ENCODE measurements at places on chromosomes 12 and 14. TPM values are rescaled to one million over a fixed set of nuclear protein-coding genes. Genes with fewer than 3 reads are reported as not detected.

GRCh38 chr12:97017213-97017612 is 110.2 kb downstream of the NEDD1 start:
- DNase-seq, result no peak

- DNase-seq, result no peak
Measured at GRCh38 chr14:105944632-105945610, 418.5 kb downstream of the TMEM121 start.

DNA sequence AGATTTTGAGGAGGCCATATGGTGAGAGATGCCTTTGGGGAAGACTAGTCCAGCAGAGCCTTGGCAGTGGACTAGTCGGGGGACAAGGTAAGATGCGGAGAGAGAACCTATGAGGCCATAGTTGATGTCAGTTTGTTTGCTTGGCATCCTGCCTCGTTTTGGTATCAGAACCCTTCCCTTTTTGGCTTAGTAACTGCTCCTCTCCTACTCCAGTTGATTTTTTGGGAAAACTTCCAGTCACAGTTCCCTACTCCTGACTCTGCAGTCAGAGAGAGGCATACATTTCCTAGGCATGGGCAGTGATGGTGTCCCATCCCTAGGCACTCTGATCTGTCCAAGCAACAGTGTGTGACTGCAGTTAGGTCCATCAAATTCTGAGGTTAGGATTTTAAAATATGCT is 398.3 kb downstream of the AEBP2 start:
- no peak for DNase-seq

Gene HHIPL1
- polyA plus RNA-seq, result 2.1 TPM

Gene RD3L
- polyA plus RNA-seq, result not detected

- no peak for DNase-seq
Measured at GRCh38 chr12:75742961-75743360, 231.6 kb upstream of the KRR1 start.

DNA sequence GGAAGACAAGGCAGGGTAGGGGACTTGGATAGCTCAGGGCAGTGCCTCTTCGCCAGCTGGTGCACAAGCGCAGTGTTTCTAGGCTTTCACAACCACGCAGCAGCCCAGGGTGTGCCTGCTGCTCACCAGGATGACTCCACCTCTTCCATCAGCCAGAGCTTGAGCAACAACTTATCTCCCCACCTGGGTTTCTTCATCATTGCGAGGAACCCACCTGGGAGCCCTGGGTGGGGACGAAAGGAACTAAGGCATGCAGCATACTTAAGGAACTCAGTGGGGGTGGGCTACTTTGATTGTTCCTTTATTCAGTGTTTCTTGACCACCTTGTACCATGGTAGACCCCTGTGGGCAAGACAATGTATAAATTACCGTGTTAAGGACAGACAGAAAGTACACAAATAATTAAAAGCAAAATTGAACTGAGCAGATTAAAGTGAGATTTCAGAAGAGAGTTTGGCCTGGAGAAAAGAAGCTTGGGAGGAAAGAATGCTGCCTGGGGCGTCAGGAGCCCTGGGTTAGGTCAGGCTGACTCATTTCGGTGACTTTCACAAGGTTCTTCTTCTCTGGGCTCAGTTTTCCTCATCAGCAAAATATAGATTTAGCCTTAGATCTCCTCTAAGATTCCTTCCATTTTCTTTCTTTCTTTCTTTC is 22.9 kb downstream of the KRT18 start:
- no peak for DNase-seq

DNA sequence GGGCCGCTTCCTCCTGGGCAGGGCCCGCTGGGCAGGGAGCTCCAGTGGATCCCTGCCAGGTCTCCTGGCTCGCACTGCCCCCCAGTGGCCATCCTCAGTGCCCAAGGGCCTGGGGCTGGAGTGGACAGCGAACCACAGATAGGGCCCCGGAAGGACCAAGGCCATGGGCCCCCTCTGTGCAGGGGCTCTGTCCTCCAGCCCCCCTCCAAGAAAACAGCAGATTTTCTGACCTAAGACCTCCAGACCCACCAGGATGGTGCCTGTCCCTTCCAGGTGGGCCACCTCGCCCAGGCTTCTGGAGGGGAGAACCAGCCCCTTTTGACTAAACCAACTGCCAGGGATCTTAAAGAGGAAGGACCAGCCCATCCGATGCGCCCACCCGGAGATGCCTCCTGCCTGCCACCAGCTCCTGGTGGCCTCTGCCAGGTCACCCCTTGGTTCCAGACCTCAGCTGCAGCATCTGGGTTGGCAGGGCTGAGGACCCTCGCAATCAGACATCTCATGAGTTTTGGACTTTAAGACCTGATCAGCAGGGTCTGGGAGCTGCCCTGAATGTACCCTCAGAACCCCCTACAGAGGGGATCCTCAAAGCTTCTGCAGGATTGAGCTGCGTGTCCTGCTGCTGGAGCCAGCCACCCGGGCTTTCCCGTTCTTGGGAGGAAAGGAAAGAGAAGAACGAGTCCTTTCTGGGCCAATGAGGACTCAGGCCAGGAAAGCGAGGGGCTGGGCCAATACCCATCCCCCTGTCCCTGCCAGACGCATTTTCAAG is 325.8 kb upstream of the DIO3 start:
- DNase-seq, result peak; percentile 41

DNA sequence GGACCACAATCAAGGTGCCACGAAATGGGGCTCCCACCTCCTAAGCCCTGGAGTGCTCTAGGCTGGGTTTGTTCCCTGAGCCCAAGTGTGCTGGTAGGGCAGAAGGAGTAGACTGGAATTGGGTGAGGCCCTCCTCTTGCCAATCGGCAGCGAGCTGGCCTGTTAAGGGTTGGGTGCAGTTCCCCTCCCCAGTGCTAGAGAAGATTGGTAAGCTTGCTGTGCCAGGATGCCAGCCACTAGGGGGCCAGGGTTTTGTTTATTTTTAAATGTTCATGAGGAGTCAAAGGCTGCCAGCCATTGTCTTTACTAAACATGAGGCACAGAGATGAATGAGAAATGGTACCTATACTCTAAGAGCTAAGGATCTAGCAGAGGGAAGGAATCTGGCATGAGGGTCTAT is 79.7 kb downstream of the SPTB start:
- no peak for DNase-seq

Gene PLEK2
- 3.1 TPM for polyA plus RNA-seq

GRCh38 chr12:64181430-64182291 is 40.4 kb downstream of the KICS2 start:
- peak; percentile 64 for DNase-seq

- DNase-seq, result no peak
Measured at GRCh38 chr14:97101561-97101960, 304.4 kb downstream of the VRK1 start.

Gene CALCOCO1
- 142 TPM for polyA plus RNA-seq

GRCh38 chr14:30243805-30244204 is 315.2 kb upstream of the G2E3 start:
- no peak for DNase-seq

DNA sequence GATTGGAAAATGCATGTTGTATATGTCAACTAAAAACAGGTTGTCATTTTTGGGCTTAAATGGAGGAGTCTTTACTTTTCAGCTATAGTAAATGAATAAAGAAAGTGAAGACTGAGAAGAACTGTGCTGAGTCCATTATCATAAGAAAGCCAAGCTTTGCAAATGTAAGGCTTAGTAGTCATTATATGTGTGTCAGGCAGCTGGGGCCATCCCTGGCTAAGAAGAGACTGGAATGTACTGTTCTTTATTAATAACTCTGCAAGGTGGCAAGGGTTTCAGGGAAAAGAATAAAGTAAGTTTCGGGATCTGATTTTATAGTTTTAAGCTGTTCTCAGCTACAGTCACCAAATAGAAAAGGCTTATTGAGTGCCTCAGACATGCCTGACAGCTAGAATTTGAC is 48.7 kb downstream of the SRGAP1 start:
- DNase-seq, result no peak

DNA sequence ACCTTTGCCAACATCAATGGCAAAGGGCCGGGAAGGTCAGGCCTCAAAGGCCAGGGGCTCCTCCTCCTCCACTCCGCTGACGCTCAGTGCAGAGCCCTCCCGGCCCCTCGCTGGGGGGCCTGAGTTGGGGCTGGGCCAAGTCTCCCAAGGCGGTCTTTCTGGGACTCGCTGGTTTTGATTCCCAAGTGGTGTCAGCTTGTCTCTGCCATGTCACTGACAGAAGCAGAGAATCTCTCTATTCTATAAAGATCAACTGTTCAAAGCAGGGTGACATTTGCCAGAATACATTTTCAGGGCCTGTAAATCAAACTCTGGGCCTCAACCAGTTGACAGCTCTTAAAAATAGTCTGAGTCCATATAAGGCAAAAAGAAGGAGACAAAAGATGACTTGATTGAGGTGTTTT is 75.9 kb downstream of the CCDC88C start:
- DNase-seq, result no peak

DNA sequence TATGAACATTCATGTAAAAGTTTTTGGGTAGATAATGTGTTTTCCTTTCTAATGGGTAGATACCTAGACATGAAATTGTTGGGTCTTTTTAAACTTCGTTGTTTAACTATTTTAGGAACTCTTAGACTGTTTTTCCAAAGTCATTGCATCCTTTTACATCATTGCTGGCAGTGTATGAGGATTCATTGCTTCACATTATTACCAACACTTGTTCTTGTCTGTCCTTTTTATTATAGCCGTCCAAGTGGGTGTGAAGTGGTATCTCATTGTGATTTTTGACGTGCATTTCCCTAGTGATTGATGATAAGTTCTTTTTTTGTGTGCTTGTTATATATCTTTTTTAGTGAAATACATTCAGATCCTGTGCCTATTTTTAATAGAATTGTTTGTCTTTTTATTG is 39.4 kb downstream of the USP15 start:
- DNase-seq, result no peak

Gene AQP6
- 15.4 TPM for polyA plus RNA-seq

GRCh38 chr12:51788876-51789275 is 59.6 kb downstream of the FIGNL2 start:
- no peak for DNase-seq

DNA sequence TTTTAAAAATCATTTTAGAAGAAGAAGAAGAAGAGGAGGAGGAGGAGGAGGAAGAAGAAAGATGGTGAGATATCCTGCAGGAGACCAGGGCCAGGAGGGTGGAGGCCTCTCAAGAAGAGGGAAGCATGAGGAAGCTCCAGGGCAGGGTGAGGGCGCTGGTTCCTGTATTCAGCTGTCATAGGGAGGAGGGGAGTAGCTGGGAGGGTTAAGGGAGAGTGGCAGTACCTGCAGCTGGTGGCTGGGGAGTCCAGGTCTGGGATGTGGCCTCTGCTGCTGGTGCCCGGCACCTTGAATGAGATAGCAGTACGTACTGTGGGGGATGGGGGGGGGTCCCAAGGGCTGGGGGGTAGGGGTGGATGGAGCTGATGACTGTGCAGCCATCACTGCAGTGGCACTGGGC is 9.8 kb downstream of the RBP5 start:
- no peak for DNase-seq

Gene GALNT6
- 4.5 TPM for polyA plus RNA-seq
